ENCODE measurements at places on chromosomes 16 and 17. TPM values are rescaled to one million over a fixed set of nuclear protein-coding genes. Genes with fewer than 3 reads are reported as not detected.

GRCh38 chr17:31392002-31392855 lies 754 bp downstream of the RAB11FIP4 start:
- no peak for DNase-seq

DNA sequence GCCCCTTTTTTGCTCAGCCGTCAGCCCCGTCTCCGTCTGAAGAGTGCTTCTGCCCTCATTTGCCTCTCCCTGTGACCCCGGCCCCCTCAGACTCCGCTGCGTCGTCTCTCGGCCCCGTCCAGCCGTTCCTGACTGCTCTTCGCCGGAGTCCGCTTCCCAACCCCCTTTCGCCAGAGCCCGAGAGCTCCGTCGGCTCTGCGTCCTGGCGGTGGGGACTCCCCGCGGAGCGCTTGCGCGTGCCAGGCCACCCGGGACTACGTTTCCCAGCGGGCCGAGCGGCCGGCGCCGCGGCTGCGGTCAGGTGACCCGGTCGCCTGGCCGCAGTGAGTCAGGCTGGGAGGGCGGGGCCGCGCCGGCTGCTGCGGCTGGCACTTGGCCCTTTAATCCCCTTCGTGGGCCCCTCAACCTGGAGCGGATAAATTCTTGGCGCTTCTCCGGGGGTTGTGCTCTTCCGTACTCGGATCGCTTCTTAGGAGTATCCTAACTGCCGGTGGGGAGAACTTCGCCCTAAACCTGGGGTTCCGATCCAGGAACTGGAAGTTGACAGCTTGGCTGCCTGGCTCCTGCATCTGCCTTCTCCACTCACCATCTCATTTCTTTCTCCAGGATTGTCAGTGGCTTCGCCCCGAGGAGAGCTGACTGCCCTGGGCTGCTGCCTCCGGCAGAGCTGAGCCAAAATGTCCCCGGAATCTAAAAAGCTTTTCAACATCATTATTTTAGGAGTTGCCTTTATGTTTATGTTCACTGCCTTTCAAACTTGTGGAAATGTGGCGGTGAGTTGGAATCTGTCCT lies at the start of gene MFSD11:
Gene MFSD11 (plus strand): TSS at position 444 of the 792 bp plus-strand sequence. CDS start 234 bp downstream, at position 678.
- peak; percentile 94 for DNase-seq

DNA sequence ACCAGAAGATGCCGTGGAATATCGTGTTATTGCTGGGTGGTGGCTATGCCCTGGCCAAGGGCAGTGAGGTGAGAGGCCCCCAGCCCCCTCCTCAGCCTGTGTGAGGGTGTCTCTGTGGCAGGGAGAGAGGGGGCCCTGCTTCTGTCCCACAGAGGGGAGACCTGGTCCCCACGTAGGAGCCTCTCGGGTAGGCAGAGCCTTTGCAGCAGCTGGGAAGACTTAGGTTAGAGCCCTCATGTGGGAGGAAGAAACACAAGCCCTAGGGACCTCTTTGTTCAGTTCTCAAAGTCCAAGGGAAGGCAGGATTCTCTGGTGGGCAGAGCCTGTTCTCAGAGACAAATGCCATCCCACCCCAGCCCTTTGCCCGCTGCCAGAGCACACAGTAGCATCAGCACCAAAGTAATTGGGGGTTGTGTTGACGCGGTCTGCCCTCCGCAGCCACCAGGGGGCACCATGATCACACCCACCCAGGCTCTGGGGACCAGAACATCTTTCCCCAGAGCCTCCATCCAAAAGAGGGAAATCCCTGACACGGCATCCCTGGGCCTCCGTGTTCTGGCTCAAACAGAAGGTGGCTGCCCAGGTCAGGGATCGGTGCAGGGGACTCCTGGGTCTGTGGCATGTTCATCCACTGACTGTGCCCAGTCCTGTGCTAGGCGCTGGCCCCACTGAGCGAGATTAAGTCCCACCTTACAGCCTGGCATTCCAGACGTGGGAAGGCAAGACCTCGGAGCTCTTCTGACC lies 11.5 kb upstream of the FOXN1 start:
- DNase-seq, result no peak

DNA sequence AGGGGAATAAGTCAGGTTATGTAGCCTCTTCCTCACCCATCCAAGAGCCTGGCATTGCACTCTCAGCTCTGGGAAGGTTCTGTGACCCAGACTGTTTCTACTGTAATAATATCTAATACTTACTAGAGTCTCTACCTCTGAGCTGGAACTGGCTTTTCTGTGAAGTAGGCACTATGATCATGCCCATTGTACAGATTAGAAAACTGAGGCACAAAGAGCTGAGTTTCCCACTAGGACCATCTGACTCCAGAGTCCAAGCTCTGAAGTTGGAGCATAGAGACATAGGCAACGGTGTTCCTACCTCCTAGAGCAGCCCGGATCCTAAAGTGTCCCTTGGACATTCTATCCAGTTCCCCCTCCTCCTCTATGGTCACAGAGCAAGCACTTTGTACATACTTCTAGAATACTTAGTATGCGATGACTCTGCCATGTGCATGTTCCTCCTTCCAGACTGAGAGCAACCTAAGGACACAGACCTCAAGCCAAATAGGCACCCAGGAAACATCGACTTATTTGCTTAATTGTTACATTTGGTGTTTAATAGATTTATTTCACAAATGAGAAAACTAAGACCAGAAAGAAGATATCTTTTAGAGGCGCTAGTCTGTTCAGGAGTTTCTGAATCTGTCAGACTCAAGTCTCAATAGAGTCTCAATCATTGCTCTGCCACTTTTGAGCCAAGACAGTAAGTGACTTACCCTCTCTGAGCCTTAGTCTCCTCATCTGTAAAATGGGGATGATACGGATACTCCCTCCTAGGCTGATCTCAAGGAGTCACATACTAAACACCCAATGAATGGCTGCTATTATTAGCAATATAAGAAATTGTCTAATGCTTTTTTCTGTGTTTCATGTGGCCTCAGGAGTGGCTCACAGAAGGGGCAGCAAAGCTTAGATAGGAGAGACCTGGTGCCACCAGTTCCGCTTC lies 3.6 kb downstream of the CLEC19A start:
- no peak for DNase-seq

GRCh38 chr17:10812674-10813073 lies 8.8 kb upstream of the TMEM238L start:
- no peak for DNase-seq

The DHX40 gene
- total RNA-seq, result 42.3 TPM

GRCh38 chr16:71771571-71771970 lies 37.1 kb downstream of the AP1G1 start:
- no peak for DNase-seq

DNA sequence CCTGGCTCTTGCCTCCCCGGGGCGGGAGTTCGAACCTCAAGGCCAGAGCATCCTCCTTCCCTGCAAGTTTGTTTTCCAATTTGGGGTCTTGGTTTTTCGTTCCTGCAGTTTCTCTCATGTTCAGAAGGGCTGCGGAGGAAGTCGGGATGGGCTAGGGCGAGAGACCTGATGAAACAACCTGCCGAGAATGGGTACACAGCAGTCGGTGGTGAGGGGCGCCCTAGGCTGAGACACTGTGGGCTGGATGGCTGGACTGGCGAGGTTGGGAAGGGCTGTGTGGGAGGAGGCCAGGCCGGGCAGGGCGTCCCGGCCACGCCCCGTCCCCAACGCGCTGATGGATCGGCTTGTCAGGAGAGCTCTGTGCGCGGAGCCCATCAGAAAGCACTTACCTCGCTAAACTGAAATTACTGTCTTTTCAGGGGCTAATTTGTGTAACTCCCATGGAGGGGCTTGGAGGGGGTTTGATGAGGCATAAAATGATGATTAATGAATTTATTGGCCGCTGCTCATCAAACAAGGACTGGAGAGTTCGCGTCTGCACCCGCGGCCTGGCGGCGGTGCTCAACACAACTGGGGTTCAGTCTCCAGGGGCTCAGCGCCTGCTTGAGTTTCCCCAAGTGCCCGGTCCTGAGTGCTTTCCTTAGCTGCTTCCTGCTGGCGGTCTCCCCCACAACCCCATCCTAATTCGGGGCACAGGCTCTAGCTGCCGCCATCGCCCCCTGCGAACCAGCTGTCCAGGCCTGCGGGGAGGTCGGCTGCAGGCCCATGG lies 9.0 kb downstream of the IRX5 start:
- no peak for DNase-seq

DNA sequence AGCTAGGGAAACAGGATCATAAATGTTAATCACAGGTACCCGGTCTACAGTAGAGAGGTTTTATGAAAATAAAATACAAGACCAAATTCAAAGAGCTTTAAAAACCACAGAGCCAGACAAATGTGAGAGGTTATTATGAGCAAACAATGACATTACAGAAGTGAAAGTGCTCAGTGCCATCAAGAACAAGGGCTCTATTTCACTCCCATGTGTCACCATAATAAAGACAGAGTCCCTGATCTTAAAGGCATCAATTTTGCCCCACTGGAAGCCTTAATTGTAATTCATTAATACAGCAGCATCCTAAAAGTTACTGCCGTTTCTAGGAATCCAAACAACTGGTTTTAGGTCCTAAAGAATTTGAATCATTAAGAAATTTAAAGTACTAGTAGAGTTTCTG lies 43.7 kb upstream of the CDRT4 start:
- DNase-seq, result no peak
